ENCODE measurements at places on chromosomes 2 and 18. TPM values are rescaled to one million over a fixed set of nuclear protein-coding genes. Genes with fewer than 3 reads are reported as not detected.

The HRH4 gene
- total RNA-seq, result 0.07 TPM

The C18orf54 gene
- 0.88 TPM for total RNA-seq

The PTPRN gene
- total RNA-seq, result 0.23 TPM

GRCh38 chr2:232501794-232502390 lies 14.3 kb upstream of the ECEL1 start:
- no peak for DNase-seq

- no peak for DNase-seq
These were observed 53.0 kb downstream of the NCKAP5 start for GRCh38 chr2:133515271-133515670.

GRCh38 chr2:74066491-74067203 lies 81.1 kb downstream of the BOLA3 start:
- no peak for DNase-seq

DNA sequence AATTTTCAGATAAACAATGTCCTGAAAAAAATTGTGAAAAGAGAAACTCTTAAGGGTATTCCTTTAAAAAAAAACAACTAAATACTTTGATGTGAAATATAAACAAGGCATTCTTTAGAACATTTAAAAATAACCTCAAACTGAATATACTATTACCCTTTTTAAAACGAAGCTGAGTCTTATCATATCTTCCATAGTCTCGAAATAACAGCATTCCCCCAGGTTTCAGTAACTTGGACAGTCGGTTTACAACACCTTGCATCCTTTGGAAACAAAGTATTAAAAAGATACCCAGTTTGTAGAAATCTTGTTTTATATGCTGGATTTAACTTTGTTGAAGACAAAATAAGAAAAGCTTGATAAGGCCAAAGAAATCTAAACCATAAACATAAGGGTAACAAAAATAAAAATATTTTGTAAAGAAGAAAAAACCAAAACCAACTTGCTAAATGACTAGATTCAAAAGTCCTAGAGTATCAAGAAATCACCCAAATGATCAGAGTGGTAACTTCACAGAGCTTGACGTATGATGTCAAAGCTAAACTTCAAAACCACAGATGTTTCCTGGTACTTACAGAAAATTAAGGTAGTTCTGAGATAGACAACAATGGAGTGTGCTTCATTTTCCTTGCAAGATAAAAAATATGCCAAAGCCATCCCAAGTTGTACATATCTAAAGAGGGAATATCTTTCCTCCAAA lies 107.8 kb downstream of the METTL8 start:
- DNase-seq, result no peak

DNA sequence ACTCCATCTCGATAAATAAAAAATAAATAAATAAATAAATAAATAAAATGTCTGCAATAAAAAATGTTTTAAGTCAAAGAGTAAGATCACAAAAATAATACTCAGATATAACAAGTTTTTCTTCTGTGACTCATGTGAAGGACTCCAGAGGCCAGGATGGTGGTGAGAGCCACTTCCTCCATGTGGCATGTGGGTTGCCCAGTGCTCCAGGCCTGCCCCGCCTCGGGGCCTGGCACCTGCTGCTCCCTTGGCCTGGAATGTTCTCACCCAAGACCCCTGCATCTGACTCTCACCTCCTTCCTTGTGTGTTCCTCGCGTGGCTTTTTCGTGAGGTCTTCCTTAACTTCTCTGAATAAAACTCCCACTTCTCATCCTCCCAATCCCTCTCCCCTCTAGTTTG lies 77.4 kb upstream of the LDLRAD4 start:
- no peak for DNase-seq

- DNase-seq, result no peak
These were observed 190.1 kb upstream of the RND3 start for GRCh38 chr2:150677551-150677950.

- DNase-seq, result no peak
These were observed 132.2 kb downstream of the AKAIN1 start for GRCh38 chr18:5064841-5065370.

- DNase-seq, result no peak
These were observed 11.0 kb downstream of the PLA2R1 start for GRCh38 chr2:160051371-160051800.

DNA sequence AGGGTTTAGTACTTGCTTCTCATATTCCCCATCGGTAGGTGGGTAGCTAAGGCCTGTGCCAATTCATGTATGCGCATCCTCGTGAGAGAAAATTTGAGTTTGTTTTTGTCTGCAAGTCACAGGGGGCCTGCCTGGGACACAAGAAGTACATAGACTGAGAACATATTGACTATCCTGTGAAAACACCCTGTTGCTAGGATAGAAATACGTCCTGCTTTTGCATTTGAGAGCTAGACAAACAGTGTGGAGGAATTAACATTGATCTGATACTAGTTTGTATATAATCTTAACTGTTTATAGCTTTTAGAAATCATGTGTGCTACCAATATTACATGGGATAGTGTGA lies 10.9 kb downstream of the WDR7 start:
- DNase-seq, result no peak

DNA sequence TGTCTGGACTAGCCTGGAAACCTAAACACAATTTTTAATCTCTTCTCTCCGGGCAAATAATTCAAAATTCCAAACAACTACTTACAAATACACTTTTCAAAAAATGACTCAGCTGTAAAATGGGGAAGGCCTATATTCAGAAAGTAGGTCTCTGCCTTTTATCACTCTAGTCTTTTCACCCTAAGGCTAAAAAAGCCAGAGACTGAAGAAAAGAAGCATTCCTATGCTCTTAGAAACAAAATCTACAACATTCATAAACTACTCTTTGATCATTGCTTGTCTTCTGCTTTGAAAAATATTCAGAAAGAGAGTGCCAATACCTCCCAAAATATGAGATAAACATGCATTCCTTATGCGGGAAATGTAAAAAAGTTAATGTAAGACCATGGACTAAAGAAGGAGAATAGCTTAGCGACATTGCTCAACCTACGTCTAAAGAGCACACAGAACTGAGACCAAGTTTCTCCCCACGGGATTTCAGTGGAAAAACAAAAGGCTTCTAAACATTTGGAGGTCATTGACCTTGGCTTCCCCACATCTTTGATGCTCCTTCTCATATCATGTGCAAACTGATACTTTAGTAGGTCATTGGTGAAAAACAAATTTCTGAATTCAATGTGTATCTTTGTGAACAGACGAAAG lies 74.4 kb upstream of the EPB41L3 start:
- DNase-seq, result no peak
